ENCODE measurements at places on chromosomes 1 and 21.

DNA sequence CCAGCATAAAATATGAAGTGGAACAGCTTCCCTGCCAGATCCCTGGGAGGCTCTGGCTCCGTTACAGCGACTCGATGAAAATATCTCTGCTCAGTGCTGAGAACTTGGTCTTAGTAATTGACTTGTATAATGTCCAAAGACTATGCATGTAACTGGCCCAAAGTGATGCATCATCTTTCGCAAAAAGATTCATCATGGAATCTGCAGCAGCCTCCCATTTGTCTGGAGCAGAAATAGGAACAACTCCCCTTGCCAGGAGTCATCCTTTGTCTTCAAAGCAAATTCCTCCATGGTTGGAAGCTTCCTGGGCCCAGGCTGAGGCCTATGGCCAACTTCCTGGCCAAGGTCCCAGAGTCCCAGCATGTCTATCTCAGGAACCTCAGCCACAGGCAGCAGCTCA lies 16.9 kb upstream of the SLC6A17 start:
- DNase-seq: no peak

DNA sequence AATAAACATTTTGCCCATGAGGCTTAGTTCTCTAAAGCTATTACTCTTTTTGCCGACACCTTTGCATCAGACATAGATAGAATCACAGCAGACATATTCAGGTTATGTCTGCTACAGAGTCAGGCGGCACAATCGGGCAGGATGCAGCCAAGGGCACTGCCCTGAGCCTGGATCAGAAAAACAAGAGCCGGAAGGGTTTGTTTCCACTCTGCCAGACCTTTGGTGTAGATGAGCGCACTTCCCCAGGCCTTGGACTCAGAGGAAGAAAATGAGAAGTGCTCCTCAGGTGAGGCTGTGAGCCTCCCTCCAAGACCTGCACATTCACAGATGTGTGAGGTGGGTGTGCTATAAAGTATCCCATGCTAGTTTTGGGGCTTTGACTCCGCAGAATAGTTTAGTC lies 43.7 kb downstream of the GNG12 start:
- DNase-seq: no peak

DNA sequence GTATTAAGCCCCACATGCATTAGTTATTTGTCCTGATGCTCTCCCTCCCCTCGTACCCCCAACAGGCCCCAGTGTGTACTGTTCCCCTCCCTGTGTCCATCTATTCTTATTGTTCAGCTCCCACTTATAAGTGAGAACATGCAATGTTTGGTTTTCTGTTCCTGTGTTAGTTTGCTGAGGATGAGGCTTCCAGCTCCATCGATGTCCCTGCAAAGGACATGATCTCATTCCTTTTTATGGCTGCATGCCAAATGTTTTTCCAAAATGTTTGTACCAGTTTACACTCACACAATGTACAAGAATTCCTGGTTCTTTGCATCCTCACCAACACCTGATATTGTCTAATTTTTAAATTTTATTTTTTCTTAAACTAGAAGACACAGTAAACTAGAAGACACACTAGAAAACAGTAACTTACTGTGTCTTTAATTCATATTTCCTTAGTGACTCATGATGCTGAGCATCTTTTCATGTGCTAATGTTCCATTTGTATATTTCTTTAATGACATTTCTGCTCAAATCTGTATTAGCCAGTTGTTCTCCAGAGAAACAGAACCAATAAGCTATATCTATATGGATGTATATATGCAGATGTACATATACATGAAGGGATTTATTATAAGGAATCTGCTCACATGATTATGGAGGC lies 19.4 kb upstream of the USP1 start:
- DNase-seq: no peak

- no peak for DNase-seq
These were observed 69.9 kb upstream of the SIPA1L2 start for GRCh38 chr1:232699814-232700213.

DNA sequence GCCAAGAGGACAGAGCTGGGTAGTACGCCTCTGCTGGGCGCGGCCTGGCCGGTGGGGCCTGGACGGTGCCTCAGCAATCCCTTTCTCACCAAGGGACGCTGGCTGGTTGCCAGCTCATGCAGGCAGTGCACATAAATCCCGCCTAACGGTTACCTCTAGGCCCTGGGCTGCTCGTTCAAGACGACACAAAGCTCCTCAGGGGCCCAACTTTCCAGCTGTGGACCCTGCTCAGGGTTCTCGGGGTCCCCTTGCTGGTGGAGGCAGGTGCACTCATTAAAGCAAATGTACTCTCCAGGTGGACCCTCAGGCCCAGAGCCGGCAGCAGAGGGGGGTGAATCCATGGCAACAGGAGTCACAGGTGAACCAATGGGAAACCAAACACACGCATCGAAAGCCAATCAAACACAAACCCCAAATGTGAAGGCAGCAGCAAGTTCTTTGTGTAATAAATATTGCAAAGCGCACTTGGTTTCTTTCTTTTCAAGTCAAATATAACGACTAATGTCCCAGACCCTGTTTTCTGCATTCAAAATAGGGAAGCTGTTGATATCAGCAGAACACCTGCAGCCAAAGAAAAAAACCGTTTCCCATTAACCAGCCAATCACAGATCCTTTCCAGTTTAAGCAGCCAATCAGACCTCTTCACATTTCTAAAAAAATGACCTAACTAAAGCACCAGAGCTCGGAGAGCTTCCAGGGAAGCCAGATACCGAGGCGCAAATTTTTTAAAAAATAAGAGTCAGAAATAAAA lies 26.1 kb upstream of the CLSTN1 start:
- no peak for DNase-seq
